T-helper 2 cell treated with Interferon-gamma antibody and Interleukin-4, amounts not matched to agents 100 ng/mL and 5 ng/mL, for 36 hours (primary cell): ENCODE measurements at places on chromosomes 5 and 9. TPM values are rescaled to one million over a fixed set of nuclear protein-coding genes. Genes with fewer than 3 reads are reported as not detected.

FAM170A gene
- not detected in 2 replicates for total RNA-seq

CAPSL gene
- 0.20 TPM in 1 of 2 replicates, not detected in the other for total RNA-seq

NUTM2F gene
- total RNA-seq: not detected in 2 replicates

RAI14 gene
- total RNA-seq: 1.2 and 1.5 TPM in 2 replicates
